ENCODE measurements at places on chromosomes 1 and 21.
A peak's percentile ranks its signal among the peaks of the same experiment; 100 is the strongest.

GRCh38 chr1:21342961-21343838 is 52.9 kb upstream of the ECE1 start:
- DNase-seq = no peak

GRCh38 chr1:27755865-27756264 is 17.2 kb upstream of the STX12 start:
- DNase-seq = no peak

- no peak for DNase-seq
These were observed 65.2 kb downstream of the PLPPR5 start for GRCh38 chr1:98939471-98939870.

DNA sequence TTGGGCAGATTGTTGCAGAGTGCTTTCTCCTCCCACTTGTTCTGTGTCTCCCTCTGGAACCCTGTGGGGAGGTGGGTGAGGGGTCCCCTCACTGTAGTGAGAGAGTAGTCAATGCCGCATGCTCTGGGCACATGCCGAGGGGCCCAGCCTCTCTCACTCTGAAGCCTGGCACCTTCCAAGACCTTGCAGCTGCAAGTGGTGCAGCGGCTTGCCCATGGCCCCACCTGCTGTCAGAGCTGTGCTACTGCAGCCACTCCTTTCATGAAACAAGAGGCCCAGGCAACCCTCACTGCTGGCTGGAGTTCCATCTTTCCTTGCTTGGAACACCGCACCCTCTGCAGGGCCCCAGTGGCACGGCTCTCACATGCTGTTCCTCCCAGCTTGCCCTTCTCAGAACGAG is 58.4 kb upstream of the COL6A1 start:
- peak; percentile 47 for DNase-seq

DNA sequence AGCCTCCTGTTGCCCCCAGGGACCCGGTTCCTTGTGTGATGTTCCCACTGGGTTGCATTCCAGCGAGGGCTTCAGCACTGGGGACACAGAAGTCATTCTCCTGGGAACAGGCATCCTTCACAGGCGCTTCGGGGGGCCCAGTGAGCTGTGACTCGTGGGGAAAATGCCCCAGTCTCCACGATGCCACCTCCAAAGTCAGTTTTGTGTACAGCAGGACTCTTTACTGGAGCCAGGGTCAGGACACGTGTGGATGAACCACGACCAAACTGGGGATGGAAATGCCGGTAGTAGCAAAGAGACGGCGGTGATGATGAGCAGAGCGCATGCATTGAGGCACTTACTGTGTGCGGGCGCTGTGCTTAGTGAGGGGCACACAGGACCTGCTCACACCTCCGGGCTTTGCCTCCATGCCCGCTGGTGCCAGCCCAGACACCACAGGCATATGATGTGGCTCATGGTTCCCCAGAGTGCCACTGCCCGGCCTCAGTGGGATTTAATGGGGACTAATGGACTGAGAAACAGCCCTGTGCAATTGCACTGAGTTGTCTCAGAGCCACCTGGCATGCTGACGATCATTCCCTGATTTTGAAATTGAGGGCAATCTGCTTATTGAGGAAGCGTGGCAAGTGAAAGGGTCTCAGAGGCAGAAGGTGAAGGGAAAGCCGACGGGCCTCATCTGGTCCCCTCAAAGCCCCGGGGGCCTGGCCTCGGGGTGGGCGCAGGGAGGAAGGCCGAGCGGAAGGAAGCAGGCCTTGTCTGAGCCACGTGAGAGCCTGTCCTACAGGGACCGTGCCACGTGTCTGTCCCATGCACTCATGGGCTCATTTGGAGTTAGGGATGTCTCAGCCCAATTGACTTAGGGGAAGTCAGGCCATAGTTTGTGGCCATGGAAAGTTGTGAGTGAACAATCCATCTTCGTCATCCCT is 91.4 kb downstream of the PDE9A start:
- DNase-seq = no peak

- DNase-seq = no peak
These were observed 11.6 kb downstream of the KYAT3 start for GRCh38 chr1:88980870-88981269.

DNA sequence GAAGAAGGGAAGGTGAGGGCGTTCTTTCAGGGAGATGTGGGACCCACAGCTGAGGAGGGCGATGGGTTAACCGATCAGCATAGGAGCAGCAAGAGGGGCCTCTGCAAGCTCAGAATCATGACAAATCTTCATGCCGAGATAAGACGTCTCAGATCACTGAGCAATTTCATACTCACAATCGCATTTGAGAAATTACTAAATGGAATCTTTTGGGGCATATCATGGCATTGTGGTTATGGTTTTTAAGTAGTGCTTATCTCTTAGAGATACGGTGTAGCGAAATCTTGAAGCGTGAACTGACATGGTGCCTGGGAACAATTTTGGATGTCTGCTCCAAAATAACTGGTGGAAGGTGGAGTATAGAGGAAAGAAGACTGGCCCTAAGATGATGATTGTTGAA is 6.2 kb downstream of the TNNT2 start:
- DNase-seq = no peak

DNA sequence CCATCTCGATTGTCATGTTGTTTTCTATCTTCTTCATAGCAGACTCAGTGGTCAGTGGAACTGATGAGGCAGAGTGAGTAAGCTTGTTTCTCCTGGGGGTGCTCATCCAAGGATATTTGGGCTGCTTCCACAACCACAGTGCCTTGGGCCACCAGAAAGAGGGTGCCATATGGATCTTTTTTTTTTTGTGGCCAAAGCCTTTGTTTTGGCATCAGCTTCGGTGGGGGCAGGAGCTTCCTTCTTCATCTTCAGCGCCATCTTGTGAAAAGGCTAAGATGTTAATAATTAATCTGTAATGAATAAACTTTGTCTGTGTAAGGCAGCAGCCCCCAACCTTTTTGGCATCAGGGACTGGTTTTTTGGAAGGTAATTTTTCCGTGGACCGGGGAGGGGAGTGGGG is 6.6 kb upstream of the PLPP3 start:
- DNase-seq = no peak

DNA sequence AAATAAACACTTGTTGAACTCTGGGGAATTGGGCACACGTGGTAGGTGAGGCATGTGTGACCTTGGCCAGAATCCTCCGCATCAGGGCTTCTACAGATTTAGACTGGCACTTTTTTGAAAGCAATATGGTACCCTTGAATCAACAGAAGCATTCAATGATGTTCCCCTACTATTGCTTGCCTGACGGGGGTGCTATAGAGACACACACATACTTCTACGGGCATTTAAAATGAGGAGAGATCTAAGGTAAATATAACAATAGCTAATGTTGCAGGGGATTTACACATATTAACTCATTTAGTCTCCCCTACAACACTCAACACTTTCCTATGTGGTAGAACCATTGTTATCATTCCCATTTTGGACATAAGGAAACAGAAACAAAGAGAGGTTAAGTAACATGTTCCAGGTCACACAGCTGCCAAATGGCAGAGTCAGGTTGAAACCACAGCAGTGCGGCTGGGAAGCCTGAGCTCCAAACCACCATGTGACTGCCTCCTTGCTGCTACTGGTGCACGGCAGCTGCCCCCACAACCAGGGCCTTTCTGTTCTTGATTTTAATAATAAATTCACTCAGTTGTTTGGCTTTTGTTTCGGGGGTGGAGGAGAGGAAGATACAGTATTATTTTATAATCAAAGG is 147.4 kb downstream of the ZNF281 start:
- no peak for DNase-seq

- DNase-seq = no peak
These were observed 629.3 kb upstream of the ADAMTS5 start for GRCh38 chr21:27596196-27596595.

DNA sequence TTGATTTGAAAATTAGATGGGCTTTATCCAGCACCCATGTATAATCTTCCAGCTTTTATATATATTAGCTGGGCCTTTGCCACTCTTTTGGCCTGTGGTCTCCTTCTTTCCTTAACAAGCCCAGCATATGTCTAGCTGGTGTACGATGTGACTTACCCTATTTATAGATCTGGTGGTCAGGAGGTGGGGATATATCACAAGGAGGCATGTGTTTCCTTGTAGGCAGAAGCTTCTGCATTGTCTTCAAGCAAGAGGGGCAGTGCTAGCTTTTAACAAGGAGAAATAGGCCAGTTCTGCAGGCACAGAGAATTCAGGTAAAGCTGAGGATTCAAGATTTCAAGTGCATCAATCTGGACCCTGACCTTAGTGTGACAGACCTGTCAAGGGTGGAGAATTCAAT is 38.0 kb upstream of the DNASE2B start:
- no peak for DNase-seq
